ENCODE measurements at places on chromosomes 4 and X.

DNA sequence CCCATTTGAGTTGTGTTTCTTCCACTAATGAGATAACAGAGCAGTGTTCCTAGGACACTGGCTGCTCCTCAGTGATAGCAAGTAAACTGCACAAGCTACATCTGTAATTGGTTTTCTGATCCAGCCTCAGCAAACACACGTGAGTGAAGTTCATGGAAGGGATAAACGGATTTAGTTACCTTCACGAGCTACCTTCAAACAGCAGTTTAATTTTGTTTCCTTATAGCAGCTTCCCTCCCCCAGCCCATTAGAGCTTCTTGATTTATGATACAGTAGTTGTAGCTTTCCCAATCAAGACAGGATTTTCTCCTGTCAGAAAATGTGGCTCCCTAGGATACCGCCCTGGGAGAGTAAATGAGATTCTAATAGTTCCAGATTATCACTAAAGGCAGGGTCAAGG lies 634.2 kb upstream of the FAT1 start:
- H3K36me3 ChIP-seq, result no peaks in the 10 kb centered on the region
- DNase-seq, result no peak
- peak overlapping the region; percentile 6 for H3K4me3 ChIP-seq
- H3K27me3 ChIP-seq, result peaks cover 4% of the 10 kb centered on the region
- H3K27ac ChIP-seq, result no peak overlapping the region

- H3K27ac ChIP-seq, result peak overlapping the region; percentile 56
- H3K36me3 ChIP-seq, result peaks cover 45% of the 10 kb centered on the region
- no peak for DNase-seq
- H3K4me3 ChIP-seq, result no peak overlapping the region
These were observed 59.9 kb downstream of the AFF1 start for GRCh38 chr4:86994686-86995085.

DNA sequence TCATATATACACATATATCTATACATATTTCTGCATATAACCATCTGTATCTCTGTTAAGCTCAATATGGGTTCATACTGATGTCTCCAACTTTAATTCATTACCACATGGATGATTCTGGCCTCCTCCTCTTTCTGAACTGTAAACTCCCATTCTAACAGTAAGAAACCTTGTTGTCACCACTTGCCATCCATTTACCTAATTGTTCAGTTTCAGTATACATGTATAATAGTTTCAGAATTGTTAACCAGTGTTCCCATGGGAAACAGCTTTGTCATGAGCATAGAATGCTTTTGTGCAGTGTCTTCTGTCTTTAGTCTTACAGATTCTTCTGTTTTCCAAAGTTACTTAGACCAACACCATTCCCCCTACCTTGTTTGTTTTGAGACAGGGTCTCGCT lies 35.9 kb downstream of the SLC9A6 start:
- peaks cover 48% of the 10 kb centered on the region for H3K36me3 ChIP-seq
- no peaks in the 10 kb centered on the region for H3K4me1 ChIP-seq
- H3K4me3 ChIP-seq, result no peak overlapping the region
- H3K27me3 ChIP-seq, result no peaks in the 10 kb centered on the region
- no peak for DNase-seq

DNA sequence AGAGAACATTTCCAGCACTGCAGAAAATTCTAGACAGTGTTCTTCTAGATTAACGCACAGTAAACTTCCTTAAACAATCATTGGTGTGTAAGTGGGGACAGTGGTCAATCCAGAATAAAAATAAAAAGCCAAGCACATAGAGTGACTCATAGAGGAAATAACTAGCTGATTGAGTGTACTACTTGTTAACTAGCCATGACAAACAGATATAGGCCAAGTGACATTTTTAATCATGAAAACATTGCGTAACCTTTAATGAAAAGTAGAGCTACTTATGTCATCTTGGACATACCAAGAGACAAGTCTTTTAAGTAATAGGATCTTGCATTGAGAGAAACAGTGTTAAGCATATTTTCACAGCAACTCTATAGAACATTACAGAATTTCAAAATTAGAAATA lies 233.9 kb upstream of the MAB21L2 start:
- H3K27ac ChIP-seq, result no peak overlapping the region
- H3K36me3 ChIP-seq, result peaks cover 5% of the 10 kb centered on the region
- no peak overlapping the region for H3K4me3 ChIP-seq

- peaks cover 25% of the 10 kb centered on the region for H3K36me3 ChIP-seq
- no peak for DNase-seq
- H3K4me1 ChIP-seq, result peaks cover 29% of the 10 kb centered on the region
- H3K27ac ChIP-seq, result peak overlapping the region; percentile 99
- H3K4me3 ChIP-seq, result peak overlapping the region; percentile 94
These were observed 482 bp downstream of the GSTCD start for GRCh38 chr4:105709081-105709450.

DNA sequence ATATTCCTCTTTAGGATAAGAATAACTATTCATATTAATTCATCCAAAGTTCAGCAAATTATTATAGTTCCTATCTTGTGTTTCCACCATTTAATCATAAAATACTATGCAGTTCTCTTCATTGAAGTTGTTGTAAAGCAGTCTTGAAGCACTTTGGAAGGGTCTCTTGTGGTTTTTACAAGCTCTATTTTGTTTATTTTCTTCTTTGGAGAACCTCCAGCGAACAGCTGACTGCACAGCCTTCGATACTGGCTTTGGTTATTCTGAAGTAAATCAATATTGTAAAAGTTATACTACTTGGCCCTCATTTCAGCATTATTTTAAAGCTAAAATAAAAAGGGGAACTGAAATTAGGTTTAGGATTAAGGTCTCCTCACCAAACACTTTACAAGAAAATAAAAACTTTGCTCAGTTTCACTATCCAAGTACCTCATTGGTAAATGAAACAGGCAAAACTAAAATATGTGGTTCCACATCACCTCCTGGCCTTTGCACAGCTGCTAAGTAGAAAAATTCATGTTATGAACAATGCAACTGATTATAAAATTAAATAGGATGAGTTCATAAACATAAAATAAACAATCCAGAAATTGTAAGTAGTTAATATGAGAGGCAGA lies 1629.2 kb upstream of the ADGRL3 start:
- H3K27ac ChIP-seq, result no peak overlapping the region
- DNase-seq, result no peak
- no peaks in the 10 kb centered on the region for H3K27me3 ChIP-seq
- no peaks in the 10 kb centered on the region for H3K36me3 ChIP-seq
- H3K4me1 ChIP-seq, result peaks cover 13% of the 10 kb centered on the region
- no peak overlapping the region for H3K4me3 ChIP-seq

DNA sequence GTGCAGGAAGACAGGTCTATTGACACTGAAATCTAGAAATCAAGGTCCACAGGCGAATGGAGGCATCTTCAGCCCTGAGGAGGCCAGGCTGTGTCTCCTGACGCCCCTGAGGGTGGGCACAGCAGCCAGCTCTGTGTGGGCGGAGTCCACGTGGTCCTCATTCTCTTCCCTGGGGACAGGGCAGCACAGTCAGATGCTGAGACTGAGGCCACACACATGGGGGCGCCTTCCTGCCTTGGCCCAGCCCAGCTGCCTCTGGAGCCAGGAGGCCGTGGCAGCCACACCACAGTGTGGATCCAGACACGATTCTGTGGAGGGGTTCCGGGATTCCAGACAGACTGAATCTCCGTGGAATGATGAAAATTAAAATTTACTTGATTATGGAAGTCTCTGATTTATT lies 20.8 kb downstream of the FGFR3 start:
- no peak overlapping the region for H3K4me3 ChIP-seq
- H3K27me3 ChIP-seq, result no peaks in the 10 kb centered on the region
- no peak for DNase-seq
- peak overlapping the region; percentile 22 for H3K27ac ChIP-seq
- H3K4me1 ChIP-seq, result no peaks in the 10 kb centered on the region
- peaks cover 15% of the 10 kb centered on the region for H3K36me3 ChIP-seq

DNA sequence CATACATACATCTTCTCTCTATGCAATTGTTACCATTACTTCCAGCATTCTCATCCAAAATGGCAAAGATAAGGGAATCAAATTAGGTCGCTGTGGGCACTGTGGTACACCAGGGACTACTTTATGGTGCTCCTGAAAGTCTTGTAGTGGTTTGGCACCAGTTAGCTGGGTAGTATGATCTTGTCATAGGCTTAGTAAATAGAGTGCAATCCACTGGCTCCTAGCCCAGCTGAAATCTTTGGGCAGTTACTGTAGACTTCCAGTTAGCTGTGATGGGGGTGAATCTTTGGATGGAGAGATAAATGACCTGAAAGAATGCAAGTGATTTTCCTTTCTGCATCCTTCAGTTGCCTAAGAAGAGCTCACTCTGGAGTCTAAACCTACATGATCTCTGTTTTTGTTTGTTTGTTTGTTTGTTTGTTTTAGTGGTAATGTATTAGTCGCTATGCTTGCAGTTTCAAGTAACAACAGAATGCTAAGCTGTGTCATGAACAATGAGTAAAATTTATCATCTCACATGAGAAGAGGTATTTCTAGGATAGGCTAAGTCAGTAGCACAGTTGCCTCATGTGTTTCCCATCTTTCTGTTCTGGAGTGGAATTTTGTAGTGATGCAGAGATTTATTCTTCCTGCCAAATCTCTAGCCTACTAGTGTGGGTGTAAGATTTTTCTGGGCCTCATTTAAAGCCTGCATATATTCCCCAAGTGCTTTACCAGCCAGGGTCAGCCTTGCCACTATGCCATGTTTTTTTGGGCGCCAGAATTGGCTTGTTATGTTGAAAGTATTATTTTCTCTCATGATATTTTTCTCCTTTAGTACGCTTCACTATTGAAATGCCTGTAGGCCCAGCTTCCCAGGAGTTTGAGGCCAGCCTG lies 24.2 kb downstream of the HERC3 start:
- peaks cover 11% of the 10 kb centered on the region for H3K27me3 ChIP-seq
- no peak for DNase-seq
- H3K27ac ChIP-seq, result no peak overlapping the region
- peaks cover 16% of the 10 kb centered on the region for H3K4me1 ChIP-seq
- no peak overlapping the region for H3K4me3 ChIP-seq

- DNase-seq, result no peak
- no peaks in the 10 kb centered on the region for H3K36me3 ChIP-seq
- peaks cover 34% of the 10 kb centered on the region for H3K4me1 ChIP-seq
- no peak overlapping the region for H3K27ac ChIP-seq
- H3K4me3 ChIP-seq, result no peak overlapping the region
- peaks cover 3% of the 10 kb centered on the region for H3K27me3 ChIP-seq
These were observed 155.8 kb downstream of the SH2D1A start for GRCh38 chrX:124502166-124502565.

- no peaks in the 10 kb centered on the region for H3K27me3 ChIP-seq
- H3K4me1 ChIP-seq, result peaks cover 11% of the 10 kb centered on the region
- no peak overlapping the region for H3K4me3 ChIP-seq
- H3K27ac ChIP-seq, result no peak overlapping the region
- no peak for DNase-seq
- H3K36me3 ChIP-seq, result peaks cover 10% of the 10 kb centered on the region
These were observed 14.8 kb downstream of the SUV39H1 start for GRCh38 chrX:48711162-48711928.

- H3K27me3 ChIP-seq, result peaks cover 4% of the 10 kb centered on the region
- no peak overlapping the region for H3K4me3 ChIP-seq
- H3K36me3 ChIP-seq, result no peaks in the 10 kb centered on the region
- no peak for DNase-seq
- H3K27ac ChIP-seq, result no peak overlapping the region
These were observed 1371.4 kb downstream of the ADGRL3 start for GRCh38 chr4:62571494-62571893.

GRCh38 chr4:33989820-33990443 lies 2254.4 kb downstream of the ARAP2 start:
- H3K4me1 ChIP-seq, result no peaks in the 10 kb centered on the region
- no peak for DNase-seq
- no peaks in the 10 kb centered on the region for H3K36me3 ChIP-seq
- H3K27me3 ChIP-seq, result no peaks in the 10 kb centered on the region
- no peak overlapping the region for H3K4me3 ChIP-seq
- no peak overlapping the region for H3K27ac ChIP-seq

- no peak overlapping the region for H3K4me3 ChIP-seq
- peak overlapping the region; percentile 33 for H3K27ac ChIP-seq
- no peaks in the 10 kb centered on the region for H3K27me3 ChIP-seq
- H3K4me1 ChIP-seq, result peaks cover 49% of the 10 kb centered on the region
- DNase-seq, result no peak
These were observed 32.1 kb upstream of the GTPBP6 start for GRCh38 chrX:350534-351323.

- peaks cover 3% of the 10 kb centered on the region for H3K27me3 ChIP-seq
- no peak overlapping the region for H3K27ac ChIP-seq
- H3K4me3 ChIP-seq, result no peak overlapping the region
- DNase-seq, result no peak
These were observed 352.5 kb upstream of the PITX2 start for GRCh38 chr4:110975338-110975737.

GRCh38 chrX:136425996-136426395 lies 61.8 kb upstream of the BRS3 start:
- no peaks in the 10 kb centered on the region for H3K27me3 ChIP-seq
- H3K36me3 ChIP-seq, result no peaks in the 10 kb centered on the region
- no peaks in the 10 kb centered on the region for H3K4me1 ChIP-seq

GRCh38 chr4:101259876-101260275 lies 87.5 kb downstream of the PPP3CA start:
- H3K27ac ChIP-seq, result no peak overlapping the region
- H3K27me3 ChIP-seq, result no peaks in the 10 kb centered on the region
- peaks cover 16% of the 10 kb centered on the region for H3K4me1 ChIP-seq

- no peak overlapping the region for H3K27ac ChIP-seq
- peaks cover 3% of the 10 kb centered on the region for H3K27me3 ChIP-seq
- no peak for DNase-seq
- no peaks in the 10 kb centered on the region for H3K36me3 ChIP-seq
These were observed 45.8 kb downstream of the ANXA10 start for GRCh38 chr4:168138143-168138542.

- no peaks in the 10 kb centered on the region for H3K36me3 ChIP-seq
- H3K4me3 ChIP-seq, result no peak overlapping the region
- no peak overlapping the region for H3K27ac ChIP-seq
- DNase-seq, result no peak
- H3K27me3 ChIP-seq, result peaks cover 5% of the 10 kb centered on the region
These were observed 57.3 kb downstream of the SLC7A11 start for GRCh38 chr4:138184886-138185285.

- H3K27me3 ChIP-seq, result no peaks in the 10 kb centered on the region
- DNase-seq, result no peak
- H3K27ac ChIP-seq, result no peak overlapping the region
- no peak overlapping the region for H3K4me3 ChIP-seq
- H3K4me1 ChIP-seq, result peaks cover 7% of the 10 kb centered on the region
- H3K36me3 ChIP-seq, result no peaks in the 10 kb centered on the region
These were observed 199.9 kb upstream of the MAB21L2 start for GRCh38 chr4:150382028-150382427.

DNA sequence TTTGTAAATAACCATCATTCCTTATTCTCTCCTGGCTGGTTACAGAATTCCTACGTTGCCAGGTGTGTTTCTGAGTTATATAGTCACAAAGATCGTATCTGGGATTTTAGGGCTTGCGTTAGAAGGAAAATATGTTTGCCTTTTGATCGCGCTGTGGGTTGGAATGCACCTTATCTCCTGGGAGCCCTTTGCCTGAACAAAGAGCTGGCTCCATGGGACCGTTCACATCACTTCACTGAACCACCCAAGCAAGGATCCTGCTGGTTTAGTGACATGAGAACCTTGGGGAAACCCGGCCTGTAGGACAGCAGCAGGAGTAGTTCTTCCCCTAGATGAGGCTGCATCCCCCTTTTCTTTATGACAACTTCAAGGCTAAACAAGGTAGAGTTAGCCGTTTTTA lies 51.6 kb downstream of the RS1 start:
- no peak overlapping the region for H3K27ac ChIP-seq
- no peaks in the 10 kb centered on the region for H3K27me3 ChIP-seq
- H3K4me3 ChIP-seq, result no peak overlapping the region
- H3K36me3 ChIP-seq, result peaks cover 6% of the 10 kb centered on the region
